ENCODE measurements at places on chromosomes 12 and 14.

- no peak for DNase-seq
Observed at GRCh38 chr14:61226015-61226654, 55.0 kb downstream of the TMEM30B start.

DNA sequence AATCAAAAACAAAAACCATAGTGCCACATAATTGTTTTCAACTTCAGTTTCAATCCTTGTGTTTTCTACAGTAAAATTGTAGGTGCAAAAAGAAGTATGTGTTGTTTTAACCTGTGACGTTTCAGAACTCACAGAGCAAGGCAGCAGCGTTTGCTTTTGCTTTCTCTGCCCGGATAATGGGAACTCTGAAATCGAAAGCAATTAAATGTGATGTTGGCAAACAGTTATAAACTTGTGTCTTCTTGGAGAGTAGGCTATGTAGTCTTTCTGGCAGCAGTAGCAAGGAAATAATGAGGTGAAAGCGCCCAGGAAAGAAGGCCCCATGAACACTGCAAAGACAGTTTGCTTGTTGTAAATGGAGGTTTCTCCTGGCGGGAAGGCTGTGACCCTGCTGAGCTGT lies 39.1 kb downstream of the FNTB start:
- no peak for DNase-seq

DNA sequence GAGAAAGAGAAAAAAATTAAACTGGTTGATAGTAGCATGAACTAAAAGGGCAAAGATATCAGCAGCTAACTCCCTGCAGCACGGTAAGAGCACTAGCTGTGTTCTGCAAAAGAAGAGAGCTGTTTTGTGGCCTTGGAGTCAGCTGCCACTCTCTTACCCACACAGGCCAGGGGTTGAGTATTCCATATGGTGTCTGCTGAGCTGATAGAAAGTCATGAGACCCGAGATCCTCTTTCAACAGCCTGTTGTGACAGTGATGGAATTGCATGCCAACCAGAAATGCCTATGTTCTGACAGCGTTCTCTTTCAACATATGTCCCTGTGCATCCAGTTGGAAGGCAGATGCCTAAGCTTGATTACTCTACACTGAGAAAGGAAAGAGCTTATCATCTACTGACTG lies 39.9 kb downstream of the TMTC1 start:
- peak; percentile 97 for DNase-seq

DNA sequence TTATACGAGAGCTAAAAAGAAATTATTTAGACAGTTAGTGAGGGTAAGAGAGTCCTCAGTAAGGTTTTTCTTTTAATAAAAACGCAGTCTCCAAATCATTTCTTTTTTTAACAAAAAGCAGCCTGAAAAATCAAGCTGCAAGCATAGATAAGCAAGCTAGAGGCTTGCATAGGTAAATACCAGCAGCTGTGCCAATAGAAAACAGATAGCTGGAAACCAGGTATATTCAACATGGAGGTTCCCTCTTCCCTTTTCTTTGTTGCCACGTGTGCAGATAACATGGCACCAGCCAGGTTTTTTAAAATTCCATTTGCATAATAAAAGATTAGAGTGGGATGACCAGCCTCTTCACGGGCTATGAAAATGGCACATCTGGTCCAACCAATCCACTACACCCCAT lies 6.1 kb upstream of the PRKAB1 start:
- no peak for DNase-seq

GRCh38 chr12:89632778-89633177 lies 75.9 kb downstream of the ATP2B1 start:
- DNase-seq: no peak

GRCh38 chr14:30935445-30935844 lies 61.1 kb downstream of the COCH start:
- DNase-seq: no peak

DNA sequence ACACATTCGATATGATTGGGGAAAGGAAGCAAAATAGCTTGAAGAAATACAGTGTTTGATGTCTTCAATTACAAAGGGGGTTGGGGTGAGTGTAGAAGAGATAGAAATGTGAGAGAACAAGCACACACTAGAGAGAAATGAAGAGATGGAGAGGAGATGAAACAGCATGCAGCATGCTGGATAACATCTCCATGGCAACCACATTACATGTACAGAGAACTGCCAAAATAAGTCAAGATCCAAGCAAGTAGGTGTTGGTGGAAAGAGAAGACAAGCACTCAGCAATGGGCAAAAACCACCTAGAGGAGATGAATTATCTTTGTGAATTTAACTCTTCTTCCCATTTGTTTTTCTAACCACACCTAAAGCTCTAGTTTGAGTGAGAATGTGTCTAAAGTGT lies 289.8 kb downstream of the GRIN2B start:
- DNase-seq: no peak

- DNase-seq: no peak
Observed at GRCh38 chr12:10052193-10052913, 21.9 kb downstream of the CLEC9A start.

GRCh38 chr12:14769969-14770495 lies 33.2 kb downstream of the WBP11 start:
- DNase-seq: peak; percentile 70

- peak; percentile 79 for DNase-seq
Observed at GRCh38 chr14:104735830-104736642, 12.0 kb downstream of the ADSS1 start.

GRCh38 chr12:47868041-47868440 lies 36.8 kb downstream of the VDR start:
- DNase-seq: no peak

- peak; percentile 54 for DNase-seq
Observed at GRCh38 chr12:66065641-66066136, 64.9 kb downstream of the LLPH start.

DNA sequence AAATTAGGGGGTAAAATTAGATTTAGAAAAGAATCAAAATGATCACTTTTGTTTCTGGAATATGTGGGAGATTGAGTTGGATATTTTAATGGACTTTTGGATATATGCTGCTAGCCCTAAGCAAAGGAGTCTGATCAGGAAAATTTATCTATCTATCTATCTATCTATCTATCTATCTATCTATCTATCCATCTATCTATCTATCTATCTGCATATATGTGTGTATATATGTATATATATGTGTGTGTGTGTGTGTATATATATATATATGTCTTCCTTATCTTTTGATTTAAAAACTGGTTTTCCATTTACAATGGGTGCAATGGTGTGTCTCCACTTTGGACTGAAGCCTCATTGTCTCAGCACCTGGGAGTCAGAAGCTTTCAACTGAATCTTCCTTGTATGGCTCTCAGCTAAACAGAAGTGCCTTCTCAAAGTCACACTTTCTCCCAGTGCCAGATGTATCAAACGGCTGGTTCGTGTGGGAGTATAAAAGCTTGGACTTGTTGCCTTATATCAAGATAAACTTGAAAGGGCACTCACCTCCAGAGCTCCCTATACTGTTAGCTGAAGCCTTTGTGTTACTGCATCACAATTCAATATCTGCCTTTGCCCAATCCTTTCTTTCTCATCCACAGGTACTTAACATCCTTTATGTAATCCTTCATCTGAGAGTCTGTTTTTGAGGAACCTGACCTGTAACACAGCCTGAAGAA lies 31.6 kb upstream of the CD69 start:
- DNase-seq: no peak

DNA sequence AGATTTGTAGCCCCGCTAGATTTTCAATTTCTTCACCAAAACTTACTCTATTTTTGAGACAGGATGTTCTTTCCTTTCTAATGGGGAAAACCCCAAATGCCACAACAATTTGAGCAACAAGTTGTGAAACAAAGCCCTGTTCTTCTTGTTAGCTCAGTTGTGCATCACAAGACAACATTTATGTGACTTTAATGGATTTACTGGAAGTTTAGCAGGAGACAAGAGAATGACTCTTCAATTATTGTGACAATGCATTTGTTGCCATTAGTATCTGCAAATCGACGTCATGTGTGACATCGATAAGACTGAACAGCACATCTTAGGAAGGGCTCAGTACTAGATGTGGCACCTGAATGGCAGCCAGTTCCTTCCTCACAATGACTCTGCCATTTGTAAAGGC lies 1028.9 kb upstream of the TMEM132C start:
- DNase-seq: peak; percentile 23

- DNase-seq: no peak
Observed at GRCh38 chr12:122102331-122102730, 23.8 kb downstream of the MLXIP start.

- no peak for DNase-seq
Observed at GRCh38 chr12:46410495-46410894, 37.9 kb upstream of the SLC38A2 start.

DNA sequence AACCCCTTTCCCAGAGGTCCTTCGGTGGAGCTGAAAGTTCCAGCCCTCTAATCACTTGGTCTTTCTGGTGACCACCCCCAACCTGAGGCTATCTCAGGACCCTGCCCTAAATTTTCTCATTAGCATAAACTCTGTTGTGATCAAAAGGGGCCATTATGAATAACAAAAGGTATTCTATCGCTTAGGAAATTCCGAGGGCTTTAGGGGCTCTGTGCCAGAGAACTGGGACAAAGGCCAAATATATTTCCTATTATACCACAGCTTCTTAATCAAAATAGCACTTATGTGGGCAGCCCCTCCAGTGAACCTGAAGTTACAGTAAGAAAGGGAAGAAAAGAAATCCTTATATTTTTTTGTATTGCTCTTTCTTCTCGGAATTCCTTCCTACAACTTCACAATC lies 125.3 kb upstream of the NPAS3 start:
- DNase-seq: peak; percentile 9

DNA sequence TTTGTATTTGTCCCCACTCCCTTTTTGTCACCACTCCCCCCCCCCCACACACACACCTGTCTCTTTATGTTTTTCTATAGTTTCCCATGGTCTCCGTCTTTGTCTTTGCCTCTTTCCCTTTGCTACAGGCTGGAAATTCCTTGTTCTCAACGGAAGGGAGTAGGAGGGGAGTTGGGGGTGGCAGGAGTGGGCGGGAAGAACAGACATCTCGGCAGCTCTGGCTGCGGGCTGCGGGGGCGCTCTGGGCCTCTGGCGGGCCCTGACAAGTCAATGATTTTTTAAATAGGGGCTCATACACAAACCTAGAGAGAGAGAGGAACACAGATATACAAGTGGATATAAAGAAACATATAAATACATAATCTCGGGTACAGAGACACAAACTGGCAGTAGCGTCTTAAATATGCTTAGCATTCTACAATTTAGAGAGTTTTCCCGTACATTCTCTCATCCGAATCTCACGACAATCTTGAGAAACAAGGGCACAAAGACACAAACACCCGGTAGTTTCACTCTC lies 2.4 kb upstream of the NAB2 start:
- DNase-seq: peak; percentile 76

GRCh38 chr12:92058664-92059063 lies 87.0 kb downstream of the BTG1 start:
- no peak for DNase-seq

- no peak for DNase-seq
Observed at GRCh38 chr12:108201808-108202207, 72.7 kb downstream of the WSCD2 start.

DNA sequence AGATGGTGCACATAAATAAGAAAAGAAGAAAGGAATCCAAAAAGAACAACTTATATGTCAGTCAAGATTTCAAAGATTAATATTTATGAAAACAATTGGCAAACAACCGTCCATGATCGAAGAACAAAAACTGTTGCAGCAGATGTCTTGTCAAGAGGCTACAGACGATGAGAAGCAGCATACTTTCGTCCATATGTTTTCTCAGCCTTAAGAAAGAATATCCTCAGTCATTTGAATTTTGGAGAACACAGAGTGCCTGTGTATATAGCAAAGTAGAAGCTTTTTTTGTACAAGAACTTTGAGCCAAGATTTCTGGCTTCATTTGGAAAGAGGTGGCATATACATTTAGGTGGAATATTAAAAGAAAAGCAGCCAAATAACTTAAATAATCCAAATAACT lies 297.2 kb downstream of the ITPR2 start:
- DNase-seq: no peak

GRCh38 chr12:23556661-23557060 lies 392.8 kb downstream of the SOX5 start:
- DNase-seq: no peak

DNA sequence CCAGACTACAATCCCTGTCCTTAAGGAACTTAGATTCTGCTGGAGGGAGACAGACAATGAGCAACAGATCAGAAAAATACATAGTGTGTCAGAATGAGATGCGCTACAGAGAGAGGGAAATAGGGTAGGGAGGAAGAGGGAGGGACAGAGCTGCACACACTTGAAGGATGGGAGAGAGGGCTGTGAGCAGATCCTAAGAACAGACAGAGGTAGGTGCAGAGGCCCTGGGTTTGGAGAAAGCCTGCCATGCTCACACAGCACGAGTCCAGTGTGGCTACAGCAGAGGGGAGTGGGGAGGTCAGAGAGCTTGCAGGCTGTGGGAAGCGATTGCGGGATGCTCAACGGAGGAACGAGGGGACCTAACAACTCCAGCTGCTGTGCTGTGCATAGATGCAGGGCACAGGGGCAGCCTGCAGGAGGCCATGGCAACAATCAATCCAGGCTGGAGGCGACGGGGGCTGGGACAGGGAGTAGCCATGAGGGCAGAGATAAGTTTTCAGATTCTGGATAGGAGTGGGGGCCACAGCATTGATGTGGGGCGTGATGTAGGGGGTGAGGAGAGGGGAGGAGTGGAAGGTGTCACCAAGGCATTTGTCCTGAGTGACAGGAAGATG lies 20.7 kb downstream of the FAIM2 start:
- no peak for DNase-seq

DNA sequence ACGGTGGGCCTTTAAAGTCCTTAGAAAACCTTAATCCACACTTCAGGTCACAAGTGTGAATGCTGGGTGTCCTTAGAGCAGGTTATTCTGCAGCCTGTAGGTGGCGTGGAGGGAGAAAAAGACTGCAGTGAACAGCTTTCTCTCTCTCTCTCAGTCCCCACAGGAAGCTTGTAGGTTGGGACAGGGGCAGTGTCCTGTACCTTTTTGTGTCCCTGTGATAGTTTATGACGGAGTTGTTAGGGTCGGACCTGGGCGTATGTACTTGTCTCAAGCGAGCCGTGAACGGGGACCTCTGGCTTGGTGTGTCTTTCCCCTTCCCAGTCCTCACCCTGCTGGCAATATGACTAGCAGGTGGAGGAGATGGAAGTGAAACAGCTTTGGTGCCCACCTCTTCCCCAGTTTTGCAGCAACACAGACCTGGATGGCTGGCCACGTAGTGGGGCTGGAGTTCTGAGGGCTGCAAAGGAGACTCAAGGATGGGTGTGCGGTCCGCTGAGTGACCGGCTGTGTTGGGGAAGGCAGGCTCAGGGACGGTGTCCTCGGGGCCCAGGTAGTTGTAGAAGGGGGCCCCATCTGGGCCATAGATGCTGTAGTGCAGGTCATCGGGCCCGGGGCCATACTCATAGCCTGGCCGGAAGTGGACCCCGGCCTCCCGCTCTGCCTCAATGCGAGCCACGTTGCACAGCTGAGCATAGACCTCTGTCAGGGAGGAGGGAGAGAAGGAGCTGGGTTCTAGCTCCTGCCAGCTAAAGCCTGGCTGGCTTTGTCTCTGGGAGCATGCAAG lies 8.9 kb downstream of the ISCA2 start:
- DNase-seq: peak; percentile 50

DNA sequence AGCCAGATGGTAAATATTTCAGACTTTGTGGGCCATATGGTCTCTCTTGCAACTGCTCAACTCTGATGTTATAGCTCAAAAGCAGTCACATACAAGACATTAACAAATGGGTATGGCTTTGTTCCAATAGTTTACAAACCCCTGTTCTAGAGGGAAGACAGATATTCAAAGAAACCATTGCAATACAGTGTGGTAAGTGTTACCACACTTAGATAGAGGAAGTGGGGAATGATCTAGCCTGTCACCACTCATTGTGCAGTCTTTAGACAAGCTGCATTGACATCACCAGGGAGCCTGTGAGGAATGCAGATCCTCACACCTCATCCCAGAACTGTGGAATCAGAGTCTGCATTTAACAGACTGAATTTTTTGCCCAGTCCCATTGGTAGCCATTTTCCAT lies 80.0 kb upstream of the RGS6 start:
- DNase-seq: no peak

- no peak for DNase-seq
Observed at GRCh38 chr12:128698301-128698972, 125.3 kb downstream of the SLC15A4 start.

Data from iris pigment epithelial cell (primary cell).